ENCODE measurements at places on chromosomes 2 and 18. TPM values are rescaled to one million over a fixed set of nuclear protein-coding genes. Genes with fewer than 3 reads are reported as not detected.

Gene SIX3
- not detected for total RNA-seq

DNA sequence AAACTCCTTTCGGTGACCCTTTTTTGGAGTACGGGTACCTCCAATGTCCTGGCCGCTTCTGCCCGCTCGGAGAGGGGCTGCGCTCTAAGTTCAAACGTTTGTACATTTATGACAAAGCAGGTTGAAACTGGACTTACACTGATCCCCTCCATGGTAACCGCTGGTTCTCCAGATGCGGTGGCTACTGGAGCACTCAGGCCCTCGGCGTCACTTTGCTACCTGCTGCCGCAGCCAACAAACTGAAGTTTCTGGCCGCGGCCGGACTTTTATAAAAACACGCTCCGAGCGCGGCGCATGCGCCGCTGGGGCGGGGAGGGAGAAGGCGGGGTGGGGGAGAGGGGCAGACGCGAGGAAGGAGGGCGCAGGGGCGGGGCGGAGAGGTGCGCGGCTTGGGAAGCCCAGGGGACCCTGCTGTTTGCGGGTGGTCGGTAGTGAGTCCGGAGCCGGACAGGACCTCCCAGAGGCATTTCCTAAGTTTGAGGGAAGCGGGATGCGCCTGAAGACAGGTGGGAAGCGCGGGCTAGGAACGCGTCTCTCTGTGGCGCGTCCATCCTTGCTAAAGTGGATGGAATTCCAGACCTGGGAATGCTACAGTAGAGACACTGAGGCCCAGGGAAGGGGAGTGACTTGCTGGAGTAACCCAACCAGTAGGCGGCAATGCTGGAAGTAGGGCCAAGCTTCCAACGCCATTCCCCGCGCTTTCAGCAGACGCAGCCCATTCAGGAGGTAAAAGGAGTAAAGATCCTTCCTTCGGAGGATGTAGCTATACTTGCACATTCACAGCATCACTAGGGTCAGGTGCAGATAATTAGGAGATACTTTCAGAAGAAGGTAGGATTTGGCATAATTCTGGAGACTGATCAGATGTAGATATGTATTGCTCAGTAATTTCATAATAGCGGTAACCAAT, at the start of gene CXCR4:
Gene CXCR4 (minus strand): TSS at position 241 of the 910 bp plus-strand sequence. CDS start 89 bp downstream, at position 152.
- DNase-seq, result no peak

Gene G6PC2
- not detected for total RNA-seq

DNA sequence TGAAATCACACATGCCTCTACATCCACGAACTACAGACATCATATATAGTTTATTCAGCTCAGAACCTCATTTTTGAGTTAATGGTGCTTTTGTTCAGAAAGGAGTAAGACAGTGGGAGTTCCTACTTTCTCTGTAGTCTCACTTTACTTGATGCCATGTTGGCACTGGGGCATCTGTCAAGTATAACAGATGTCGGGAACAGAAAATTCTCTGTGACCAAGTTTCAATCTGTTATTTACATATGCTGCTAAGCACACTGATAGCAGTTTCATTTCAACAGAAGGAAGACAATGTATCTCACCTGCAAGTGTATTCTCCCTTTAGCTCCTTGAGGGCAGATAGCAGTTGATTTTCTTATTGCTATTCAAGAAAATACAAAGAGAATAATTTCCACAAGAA, 774.1 kb downstream of the METTL4 start:
- no peak for DNase-seq

DNA sequence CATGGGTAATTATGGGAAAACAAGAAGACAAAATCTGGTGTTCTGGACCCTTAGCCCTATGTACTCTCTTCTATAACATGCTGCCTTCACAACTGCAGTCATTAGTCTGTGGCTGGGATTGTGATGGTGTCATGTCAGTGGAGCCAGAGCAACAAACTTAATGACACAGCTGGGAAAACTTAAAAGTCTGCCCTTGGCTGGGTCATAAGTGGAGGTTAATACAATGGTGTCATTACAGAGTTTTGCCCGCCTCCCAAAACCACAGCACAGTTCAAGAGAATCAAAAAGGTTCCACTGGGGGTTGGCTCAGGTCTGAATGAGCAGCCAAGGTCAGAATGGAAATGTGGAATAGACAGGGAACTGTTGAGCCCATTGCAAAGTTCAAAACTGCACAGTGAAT, 455.7 kb upstream of the PIK3C3 start:
- DNase-seq, result no peak

DNA sequence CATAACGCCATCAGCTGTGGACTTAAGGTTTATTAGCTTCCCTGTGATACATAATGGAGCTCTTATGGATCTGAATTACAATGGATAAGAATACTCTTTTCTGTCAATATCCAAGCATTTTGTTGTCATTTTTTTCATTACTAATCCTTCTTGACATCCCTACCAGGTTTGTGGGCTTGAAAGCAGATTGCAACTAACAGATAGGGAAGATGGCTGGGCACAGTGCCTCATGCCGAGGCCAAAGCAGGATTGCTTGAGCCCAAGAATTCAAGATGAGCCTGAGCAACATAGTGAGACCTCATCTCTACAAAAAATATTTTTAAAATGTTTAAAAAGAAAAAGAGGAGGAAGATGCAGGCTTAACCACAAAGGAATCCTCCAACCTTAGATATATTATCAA, 42.4 kb downstream of the ASXL2 start:
- no peak for DNase-seq

DNA sequence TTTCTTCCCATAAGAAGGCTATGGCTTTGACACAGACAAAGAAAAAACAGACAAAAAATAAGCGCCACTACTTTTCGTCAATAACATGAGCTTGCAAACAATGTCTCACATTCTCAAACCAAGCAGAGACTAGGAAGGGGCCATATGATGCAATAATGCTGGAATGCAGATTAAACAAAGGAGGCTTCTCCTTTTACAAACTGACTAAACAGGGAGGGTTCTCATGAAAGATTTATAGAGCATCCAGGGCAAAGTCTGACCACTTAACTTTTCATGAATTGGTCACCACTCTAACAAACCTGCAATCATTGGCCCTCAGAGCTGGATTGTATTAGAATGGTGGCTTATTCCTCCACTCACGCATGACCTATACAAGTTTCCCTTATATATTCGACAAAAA, 663.3 kb upstream of the CHAC2 start:
- peak; percentile 63 for DNase-seq

Gene CRYBA2
- total RNA-seq, result not detected

Gene SP5
- total RNA-seq, result not detected

Measured in kidney epithelial cell (primary cell).